ENCODE measurements at places on chromosomes 5 and 9.
A peak's percentile ranks its signal among the peaks of the same experiment; 100 is the strongest.

- no peak for DNase-seq
- H3K27ac ChIP-seq, result peak overlapping the region; percentile 29
- H3K27me3 ChIP-seq, result no peaks in the 10 kb centered on the region
- no peaks in the 10 kb centered on the region for H3K36me3 ChIP-seq
These were observed 106.2 kb downstream of the SEMA5A start for GRCh38 chr5:9439531-9440292.

DNA sequence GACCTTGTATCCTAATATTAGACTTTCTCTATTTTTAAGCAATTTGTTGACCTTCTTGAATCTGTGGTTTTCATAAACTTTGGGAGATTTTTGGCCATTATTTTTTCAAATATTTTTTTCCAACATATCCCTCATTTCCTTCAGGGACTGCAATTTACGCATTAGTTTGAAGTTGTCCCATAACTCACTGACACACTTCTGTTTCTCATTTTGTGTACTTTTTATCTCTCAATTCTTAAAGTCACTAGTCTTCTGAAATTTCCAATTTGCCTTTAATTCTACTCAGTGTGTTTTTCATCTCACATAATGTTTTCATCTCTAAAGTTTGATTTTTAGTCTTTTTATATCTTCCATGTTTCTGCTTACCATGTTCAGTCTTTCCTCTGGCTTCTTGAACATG, 356.8 kb downstream of the RAB3C start:
- H3K36me3 ChIP-seq, result no peaks in the 10 kb centered on the region
- no peak overlapping the region for H3K4me3 ChIP-seq
- no peaks in the 10 kb centered on the region for H3K27me3 ChIP-seq
- no peak for DNase-seq

DNA sequence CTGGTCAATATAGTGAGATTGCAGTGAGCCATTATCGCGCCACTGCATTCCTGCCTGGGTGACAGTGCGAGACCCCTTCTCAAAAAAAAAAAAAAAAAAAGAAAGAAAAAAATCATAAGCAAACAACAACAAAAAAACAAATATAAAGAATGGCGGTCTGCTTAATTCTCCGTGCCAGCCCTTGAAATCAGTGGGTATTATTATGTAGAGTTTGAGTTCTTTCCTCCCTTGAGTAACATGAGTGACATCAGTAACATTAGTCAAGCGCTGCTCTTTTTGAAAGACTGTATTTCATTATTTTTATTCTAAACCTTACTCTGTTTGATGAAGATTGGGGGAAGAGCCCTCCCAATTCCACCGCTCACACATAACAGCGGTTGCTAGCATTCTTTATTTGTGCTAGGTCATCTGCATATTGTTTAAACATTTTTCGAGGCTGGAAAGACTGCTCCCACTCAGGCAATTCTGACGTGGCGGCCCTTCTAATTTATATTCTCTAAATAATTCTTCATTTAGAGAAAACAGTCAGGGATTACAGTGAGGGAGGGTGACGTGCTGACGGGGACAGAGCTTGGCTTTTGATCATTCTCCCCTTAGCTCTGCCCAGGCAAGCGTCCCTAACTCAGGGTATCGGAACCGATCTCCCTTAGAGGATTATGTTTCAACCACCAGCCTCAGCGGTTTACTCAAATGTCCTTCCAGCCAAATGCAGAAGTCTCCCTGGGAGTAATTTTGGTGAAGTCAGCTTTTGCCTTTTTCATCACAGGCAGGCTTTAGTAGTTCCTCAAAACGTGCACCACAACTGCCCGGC, 860 bp upstream of the MARCHF6 start:
- DNase-seq, result no peak
- H3K4me1 ChIP-seq, result peaks cover 8% of the 10 kb centered on the region
- no peaks in the 10 kb centered on the region for H3K36me3 ChIP-seq
- peak overlapping the region; percentile 95 for H3K4me3 ChIP-seq

GRCh38 chr9:19074836-19075235, 25.6 kb downstream of the RRAGA start:
- no peak for DNase-seq
- no peaks in the 10 kb centered on the region for H3K27me3 ChIP-seq
- H3K36me3 ChIP-seq, result peaks cover 51% of the 10 kb centered on the region
- H3K4me3 ChIP-seq, result no peak overlapping the region
- H3K27ac ChIP-seq, result no peak overlapping the region

DNA sequence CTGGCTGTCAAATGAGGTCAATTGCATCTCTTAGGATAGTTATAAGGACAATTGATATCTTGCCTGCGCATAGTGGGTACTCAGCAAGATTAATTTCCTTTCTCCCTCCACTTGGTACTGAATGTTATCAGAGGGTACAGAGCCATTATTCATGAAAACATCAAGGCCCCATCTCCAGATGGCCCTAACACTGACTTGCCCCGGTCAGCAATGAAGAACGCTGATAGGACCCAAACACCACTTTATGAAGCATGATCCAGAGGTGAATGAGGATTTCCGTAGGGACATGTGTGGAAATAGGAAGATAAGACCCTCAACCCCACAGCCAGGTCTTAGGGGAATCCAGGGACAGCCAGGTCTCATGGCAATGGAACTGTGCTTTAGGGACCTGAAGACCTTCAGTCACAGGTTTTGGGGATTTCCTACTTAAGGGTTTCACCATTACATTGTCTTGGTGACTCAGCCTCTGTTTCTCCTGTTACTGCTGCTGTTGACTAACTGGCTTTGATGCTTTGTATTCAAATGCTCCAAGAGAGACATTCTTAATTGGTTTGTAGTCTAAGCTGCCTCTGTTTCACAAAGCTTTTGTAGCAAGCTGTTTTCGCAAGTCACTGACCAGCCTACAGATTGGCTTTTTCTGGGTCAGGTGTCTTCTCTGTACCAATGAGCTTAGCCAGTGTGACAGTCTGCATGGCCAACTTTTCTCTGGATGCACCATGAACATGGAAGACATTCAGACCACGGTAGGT, 35.3 kb upstream of the IQGAP2 start:
- no peak overlapping the region for H3K4me3 ChIP-seq
- peaks cover 3% of the 10 kb centered on the region for H3K4me1 ChIP-seq
- no peaks in the 10 kb centered on the region for H3K27me3 ChIP-seq
- H3K27ac ChIP-seq, result no peak overlapping the region
- no peaks in the 10 kb centered on the region for H3K36me3 ChIP-seq
